ENCODE measurements at places on chromosomes 3 and 15.

GRCh38 chr3:9066141-9066540 lies 102.9 kb upstream of the RAD18 start:
- no peak for DNase-seq

DNA sequence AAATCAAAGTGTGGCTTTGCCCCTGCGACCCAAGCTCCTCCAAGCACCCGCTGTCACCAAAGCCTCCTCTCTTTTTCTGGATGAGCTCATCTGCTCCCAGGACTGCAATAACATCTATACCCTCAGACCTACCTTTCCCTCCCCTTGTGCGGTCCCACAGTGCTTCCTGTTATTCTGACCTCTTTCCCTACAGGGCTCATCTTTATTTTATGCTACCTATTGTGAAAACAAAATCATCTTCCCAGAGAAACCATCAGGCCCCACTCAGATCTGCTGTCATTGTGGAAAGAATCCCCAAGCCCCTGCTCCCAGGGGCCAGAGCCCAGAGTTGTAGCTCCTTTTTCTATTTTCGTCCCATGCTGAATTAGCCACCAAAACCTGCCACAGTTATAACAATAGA lies 162.2 kb downstream of the MEIS2 start:
- DNase-seq, result no peak

- peak; percentile 55 for DNase-seq
Observed at GRCh38 chr3:133038731-133039375, 662 bp downstream of the TMEM108 start.

DNA sequence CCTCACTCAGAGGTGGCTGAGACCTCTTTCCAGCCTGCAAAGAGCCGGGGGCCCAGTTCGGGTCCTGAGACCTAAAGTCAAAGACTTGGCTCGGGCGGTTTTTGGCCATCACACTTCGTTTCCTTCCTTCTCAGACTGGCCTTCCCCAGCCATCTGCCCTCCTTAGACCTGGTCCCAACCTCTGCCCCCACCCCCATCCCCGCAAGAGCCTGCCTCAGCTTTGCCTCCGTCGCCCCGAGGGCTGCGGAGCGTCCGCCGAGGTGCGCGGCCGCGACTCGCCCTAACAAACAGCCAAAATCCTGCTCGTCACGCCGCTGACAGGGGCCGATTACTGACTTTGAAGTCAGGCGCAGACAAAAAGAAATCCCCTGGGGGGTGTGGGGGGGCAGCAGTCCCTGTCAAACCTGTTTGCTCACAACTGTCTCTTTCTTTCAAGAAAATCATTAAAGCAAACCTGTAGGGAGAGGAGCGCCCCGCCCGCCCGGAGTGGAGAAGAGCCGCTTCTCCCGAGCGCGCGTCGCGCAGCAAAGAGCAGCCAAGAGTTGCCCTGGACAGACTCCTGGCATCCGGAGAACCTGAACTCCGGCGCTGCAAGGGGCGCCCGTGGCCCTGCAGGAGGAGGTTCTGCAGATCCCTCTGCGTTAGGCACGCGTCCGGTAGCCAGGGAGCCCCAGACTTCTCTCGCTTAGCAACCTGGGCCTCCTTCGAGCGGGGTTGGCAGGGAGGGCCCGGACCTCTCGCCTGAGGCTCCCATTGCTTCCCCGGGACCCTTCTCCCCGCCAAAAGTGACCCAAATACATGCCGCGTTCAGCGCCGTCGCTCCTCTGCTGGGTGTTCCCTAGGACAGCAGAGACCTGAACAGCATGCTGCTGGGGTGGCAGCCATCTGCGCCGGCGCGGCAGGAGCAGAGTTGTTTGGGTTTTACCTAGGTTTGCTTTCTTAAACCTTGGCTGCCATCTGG lies 4.5 kb downstream of the SOX14 start:
- DNase-seq, result no peak

DNA sequence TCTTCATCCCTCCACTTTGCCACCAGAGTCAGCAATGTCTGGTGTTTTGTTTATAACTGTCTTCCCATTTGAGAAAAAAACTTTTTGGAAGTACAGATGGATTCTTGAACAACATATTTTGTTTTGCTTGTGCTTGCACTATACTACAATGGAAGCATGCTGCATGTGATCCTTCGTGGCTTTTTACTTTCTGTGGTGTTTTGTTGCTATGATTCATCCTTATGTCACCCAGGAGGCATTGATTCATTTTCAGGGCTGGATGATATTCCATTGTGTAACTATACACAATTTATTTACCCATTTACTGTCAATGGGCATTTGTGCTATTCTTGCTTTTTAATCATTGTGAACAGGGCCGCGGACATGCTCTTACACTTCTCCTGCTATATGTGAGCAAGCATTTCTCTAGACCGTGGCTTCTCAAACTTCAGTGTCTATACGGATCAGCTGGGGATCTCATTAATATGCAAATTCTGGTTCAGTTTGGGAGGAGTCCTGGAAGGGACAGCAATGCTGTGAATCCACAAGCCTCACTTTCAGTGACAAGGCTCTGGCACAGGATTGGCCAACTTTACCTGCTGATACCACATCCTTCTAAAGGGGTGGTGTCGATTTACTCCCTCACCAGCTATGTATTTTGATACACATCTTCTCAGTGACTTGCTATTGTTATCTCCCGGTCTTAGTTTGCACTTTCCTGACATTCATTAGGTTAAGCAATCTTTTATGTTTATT lies 65.9 kb downstream of the POLR2M start:
- no peak for DNase-seq

GRCh38 chr3:123447749-123448517 lies 957 bp downstream of the ADCY5 start:
- DNase-seq, result no peak

- peak; percentile 37 for DNase-seq
Observed at GRCh38 chr3:38000965-38001455, 10.4 kb downstream of the VILL start.

DNA sequence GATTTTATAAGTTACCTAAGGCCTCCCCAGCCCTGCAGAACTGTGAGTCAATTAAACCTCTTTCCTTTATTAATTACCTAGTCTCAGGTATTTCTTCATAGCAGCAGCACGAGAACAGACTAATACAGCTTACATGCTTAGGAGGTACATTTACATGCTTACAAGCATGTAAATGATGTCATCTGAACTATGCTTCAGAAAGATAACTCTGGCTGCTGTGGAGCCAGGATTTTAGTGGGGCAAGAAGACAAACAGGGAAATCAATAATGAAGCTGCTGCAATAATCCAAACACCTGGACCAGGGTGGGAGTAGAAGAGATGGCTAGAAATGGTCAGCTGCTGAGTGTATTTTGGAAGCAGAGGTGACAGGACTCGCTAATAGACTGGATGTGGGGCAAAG lies 9.6 kb downstream of the NDUFAF1 start:
- no peak for DNase-seq

DNA sequence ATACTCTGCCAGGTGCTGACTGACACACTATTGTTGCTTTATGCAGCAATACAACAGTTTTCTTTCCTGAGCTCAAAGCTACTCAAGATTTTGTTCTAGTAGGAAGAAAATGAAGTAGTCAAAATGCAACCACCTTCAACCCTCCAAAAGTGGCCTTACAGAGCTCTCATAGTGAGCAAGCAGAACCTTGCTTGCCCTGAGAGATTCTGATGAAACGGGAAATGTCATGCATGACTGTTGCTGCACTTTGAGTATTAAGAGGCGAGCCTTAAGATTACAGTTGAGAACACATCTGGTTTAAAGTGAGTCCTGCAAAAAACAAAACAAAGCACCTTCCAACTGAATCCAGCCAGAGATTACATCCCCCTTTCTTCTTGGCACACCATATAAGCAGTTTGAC lies 29.7 kb downstream of the MINDY4B start:
- DNase-seq, result no peak

- peak; percentile 89 for DNase-seq
Observed at GRCh38 chr3:52238761-52239701, at the start of gene TWF2. TSS of gene TWF2 (minus strand) at chr3:52239158. CDS start at chr3:52239016, 142 bp downstream.

- no peak for DNase-seq
Observed at GRCh38 chr3:7075117-7075516, 214.2 kb downstream of the GRM7 start.

DNA sequence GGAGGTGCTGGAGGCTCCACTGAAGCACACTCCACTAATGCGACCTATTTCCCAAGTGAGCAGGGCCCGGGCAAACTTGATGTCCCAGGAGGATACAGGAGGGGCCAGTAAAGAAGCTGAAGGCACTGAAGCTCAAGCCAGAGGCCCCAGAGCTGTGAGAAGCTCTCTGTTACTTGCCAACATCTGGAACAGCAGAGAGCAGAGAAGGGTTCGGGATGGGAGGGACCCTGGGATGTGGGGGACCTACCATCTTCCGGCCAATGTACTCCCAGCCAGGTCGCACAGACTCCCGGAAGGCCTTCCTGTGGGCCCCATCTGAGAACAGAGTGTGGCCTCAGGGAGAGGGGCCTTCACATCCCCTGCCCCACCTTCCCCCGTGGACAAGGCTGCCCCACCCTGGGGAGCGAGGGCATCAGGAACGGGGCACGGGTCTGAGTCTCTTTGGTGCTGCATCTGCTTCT lies 3.1 kb downstream of the HHATL start:
- DNase-seq, result no peak

DNA sequence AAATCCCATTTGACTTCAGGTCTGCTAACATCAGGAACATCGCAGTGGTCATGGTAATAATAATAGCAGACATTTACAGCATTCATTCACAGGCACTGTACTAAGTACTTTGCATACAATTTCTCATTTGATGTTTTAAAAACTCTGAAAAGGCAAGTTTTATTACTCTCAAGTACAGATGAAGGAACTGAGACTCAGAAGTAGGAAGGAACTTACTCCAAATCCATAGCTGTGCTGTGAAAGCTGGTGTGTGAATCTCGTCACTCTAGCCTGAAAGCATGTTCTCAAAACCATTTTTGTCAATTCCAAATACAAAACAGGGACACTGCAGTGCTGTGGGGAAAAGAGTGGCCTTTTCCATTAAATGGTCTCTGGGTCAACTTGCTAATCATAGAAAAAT lies 179.9 kb downstream of the FAM43A start:
- no peak for DNase-seq

GRCh38 chr15:63449731-63450130 lies 54.7 kb upstream of the USP3 start:
- no peak for DNase-seq

DNA sequence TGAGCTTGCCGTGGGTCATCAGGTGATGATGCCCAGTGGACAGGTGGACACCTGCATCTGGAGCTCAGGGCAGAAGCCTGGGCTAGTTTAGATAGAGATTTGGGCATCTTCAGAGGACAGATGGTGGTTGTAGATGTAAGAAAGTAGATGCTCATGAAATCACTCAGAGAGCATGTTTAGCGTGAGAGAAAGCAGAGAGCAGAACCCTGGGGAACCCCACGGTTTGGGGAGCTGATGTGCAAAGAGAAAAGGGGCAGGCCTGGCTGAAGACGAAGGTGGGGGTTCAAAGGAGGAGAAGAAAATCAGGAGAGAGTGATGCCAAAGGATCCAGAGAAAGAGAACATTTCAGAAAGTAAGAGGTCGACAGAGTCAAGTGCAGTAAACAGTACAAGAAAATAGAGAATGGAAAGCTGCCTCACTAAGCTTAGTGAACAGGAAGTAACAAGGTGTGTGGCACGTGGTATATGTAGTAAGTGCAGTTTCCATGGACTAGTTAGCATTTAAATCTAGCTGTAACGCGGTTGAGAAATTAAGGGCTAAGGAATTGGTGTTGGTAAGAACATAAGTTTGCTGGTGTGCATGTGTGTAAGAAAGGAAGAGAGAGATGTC lies 13.5 kb downstream of the TIGIT start:
- no peak for DNase-seq

- DNase-seq, result no peak
Observed at GRCh38 chr3:175732017-175732416, 872.9 kb downstream of the NAALADL2 start.

DNA sequence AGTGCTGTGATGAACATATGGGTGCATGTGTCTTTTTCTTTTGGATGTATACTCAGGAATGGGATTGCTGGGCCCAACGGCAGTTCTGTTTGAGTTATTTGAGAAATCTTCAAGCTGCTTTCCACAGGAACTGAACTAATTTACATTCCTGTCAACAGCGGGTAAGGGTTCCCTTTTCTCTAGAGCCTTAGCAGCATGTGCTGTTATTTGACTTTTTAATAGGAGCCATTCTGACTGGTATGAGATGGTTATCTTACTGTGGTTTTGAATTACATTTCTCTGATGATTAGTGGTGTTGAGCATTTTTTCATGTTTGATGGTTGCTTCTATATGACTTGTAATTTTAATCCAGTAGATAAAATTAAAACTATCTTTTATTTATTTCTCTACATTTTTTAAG lies 1168.6 kb upstream of the ALCAM start:
- DNase-seq, result no peak

DNA sequence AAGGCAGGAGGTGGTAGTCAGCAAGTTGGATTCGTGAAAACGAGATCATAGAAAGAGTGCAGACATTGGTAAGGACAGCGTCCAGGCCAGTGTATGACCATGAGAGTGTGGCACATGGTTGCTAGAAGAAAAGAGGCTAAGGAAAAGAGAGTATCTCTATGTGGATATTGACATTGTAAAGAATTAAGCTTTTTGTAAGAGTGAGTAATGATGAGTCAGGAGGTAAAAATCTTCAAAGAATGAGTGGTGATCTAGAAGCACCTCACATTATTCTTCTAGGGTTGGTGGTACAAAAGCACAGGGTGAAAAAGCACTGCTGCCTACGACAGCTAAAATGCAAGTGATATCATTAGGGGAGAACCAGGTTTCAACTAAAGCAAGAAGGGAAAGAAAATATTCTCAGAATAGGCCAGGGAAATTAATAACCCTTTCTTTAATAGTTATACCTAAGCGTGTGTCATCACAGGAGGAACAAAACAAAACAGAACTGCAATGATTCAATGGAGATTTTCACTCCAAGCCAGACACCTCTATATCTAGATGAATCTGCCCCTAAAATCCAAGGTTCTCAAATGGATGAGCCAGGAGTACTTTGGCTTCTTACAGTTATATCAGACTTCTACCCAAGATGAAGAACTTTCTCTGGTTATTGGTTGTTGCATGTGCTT lies 884.7 kb downstream of the NAALADL2 start:
- no peak for DNase-seq

DNA sequence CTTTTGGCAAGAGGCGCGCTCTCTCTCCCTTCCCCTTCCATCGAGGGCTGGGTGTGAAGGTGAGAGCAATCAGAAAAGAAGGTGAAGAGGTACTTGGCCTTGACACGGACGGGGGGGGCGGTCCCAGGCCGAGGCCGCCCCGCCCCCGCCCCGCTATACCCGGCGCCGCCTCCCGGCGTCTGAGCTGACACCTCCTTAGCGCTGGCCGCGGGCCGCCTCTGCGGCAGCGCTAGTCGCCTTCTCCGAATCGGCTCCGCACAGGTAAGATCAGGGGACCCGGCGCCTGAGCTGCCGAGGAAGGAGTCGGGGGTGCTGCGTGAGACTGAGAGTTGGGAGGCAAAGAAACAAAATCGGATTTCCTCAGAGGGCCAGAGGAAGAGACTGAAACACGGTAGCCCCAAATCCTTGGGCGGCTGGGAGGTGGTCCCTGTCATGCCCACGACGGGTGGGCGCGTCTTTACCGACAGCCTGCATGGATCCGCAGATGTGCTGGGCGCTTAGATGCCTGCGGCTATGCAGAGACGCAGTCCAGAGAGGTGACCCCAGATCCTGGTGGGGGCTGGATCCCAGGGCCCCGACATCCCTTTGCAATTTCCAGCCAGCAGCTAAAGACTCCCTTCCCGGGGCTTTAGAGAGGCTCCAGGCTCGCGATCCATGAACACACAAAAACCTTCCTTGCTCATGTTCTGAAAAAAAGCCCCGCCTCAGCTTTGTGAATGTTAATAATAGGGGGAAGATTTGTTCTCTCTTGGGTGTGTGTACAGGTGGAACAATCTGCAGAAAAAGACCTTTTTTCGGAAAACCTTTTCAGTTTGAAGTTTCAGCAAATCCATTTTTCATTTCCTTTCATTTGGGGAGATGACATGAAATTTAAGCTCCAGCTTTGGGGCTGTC lies at the start of gene ENTPD3:
Gene ENTPD3 (plus strand): TSS at position 184 of the 894 bp plus-strand sequence. CDS start 874 bp downstream, outside the sequence.
- DNase-seq, result no peak

- DNase-seq, result no peak
Observed at GRCh38 chr3:171700653-171701052, 109.6 kb downstream of the PLD1 start.
